ENCODE measurements at places on chromosomes 7 and 10. TPM values are rescaled to one million over a fixed set of nuclear protein-coding genes. Genes with fewer than 3 reads are reported as not detected.

Gene CTAGE4
- 0.32 TPM for total RNA-seq

Gene SPDYE8
- total RNA-seq, result not detected

Gene DNAAF5
- total RNA-seq, result 7.9 TPM

Gene FAM25G
- total RNA-seq, result not detected

Gene ANKRD61
- not detected for total RNA-seq

Gene CCDC3
- 0.16 TPM for total RNA-seq

Gene PPP1R3C
- 125 TPM for total RNA-seq

Gene LFNG
- 1.4 TPM for total RNA-seq

Gene GPR158
- total RNA-seq, result not detected

Gene CYP17A1
- not detected for total RNA-seq

Gene CCDC172
- total RNA-seq, result not detected

Gene BUB3
- 106 TPM for total RNA-seq

Gene VENTX
- not detected for total RNA-seq

Gene SNCG
- 69.4 TPM for total RNA-seq

Gene ZNF775
- 7.1 TPM for total RNA-seq

Gene GNAI1
- total RNA-seq, result 35.8 TPM

Gene INHBA
- 7.9 TPM for total RNA-seq

Gene CPA1
- 0.09 TPM for total RNA-seq

Gene LRIT1
- total RNA-seq, result not detected

Gene RPEL1
- under 0.01 TPM for total RNA-seq

Gene NUTM2A
- 0.34 TPM for total RNA-seq

Gene PIP
- total RNA-seq, result not detected

Data from bronchial smooth muscle cell (primary cell).